ENCODE measurements at places on chromosomes 2 and 18. TPM values are rescaled to one million over a fixed set of nuclear protein-coding genes. Genes with fewer than 3 reads are reported as not detected.

GRCh38 chr2:77818186-77818585, 296.0 kb upstream of the LRRTM4 start:
- DNase-seq = no peak

DNA sequence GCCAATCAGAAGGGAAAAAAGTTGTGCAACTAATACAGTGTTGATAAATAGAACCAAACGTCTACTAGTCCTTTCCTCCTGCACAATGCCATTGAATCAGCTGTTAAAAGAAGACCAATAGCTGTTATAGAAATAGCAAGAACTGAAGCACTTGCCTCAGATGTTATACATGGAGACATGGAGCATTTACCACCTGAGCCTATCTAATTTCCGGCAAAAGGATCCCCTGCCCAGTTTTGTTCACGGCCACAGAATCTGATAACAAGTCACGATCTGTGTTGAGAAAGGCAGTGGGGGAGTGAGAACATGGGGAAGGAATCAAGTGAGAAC, 285.4 kb downstream of the ZEB2 start:
- DNase-seq = no peak

- DNase-seq = no peak
These were observed 14.4 kb upstream of the SLC4A5 start for GRCh38 chr2:74357627-74358026.

GRCh38 chr2:143675021-143675420, 545.8 kb downstream of the ARHGAP15 start:
- no peak for DNase-seq

The MGAT4A gene
- total RNA-seq = 89.5 TPM

DNA sequence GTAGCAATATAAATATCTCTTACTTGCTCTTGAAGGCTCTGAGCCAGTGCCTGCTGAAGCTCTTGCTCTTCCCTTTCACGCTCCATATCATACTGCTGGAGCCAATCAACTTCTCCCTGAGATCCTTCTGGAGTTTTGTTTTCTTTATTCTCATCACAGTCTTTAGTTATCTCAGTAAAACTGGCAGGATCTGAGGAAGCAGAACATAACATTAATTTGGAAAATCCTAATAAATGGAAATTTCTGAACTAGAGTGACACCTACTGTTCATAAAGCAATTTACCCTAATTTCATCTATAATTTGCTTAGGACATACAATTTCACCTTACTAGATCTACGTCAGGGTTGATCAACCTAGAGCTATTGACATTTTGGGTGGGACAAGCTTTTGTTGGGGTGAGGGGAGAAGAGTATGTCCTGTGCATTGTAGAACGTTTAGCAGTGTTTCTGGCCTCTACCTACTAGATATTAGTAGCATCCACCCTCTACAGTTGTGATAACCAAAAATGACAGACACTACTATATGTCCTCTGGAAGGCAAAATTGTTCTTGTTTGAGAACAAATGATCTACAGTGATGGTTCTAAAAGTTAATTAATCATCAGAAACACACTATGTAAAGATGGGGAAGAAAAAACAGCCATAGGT, 47.2 kb downstream of the VIL1 start:
- DNase-seq = peak; percentile 56

The RGPD3 gene
- 0.51 TPM for total RNA-seq

DNA sequence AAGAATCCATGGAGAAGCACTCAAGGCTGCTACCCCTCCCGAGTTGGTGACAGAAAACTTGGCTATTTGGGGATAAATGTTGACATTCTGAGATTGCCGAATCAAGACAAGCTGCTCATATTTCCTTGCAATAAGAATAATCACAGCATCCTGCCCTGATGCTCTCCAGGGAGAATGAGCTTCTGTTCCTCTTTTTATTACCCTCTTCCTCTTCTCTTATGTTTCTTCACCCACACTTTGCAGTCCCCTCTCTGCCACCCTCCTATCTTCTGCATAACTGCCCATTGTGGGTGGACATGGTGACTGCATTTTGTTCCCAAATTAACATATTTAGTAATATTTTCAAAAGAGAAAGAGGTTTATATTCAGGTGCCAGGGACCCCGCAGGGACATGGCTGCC, 11.9 kb upstream of the MSGN1 start:
- no peak for DNase-seq

- DNase-seq = no peak
These were observed 86.1 kb upstream of the BZW1 start for GRCh38 chr2:200725596-200725995.

The GATA6 gene
- total RNA-seq = 0.98 TPM

DNA sequence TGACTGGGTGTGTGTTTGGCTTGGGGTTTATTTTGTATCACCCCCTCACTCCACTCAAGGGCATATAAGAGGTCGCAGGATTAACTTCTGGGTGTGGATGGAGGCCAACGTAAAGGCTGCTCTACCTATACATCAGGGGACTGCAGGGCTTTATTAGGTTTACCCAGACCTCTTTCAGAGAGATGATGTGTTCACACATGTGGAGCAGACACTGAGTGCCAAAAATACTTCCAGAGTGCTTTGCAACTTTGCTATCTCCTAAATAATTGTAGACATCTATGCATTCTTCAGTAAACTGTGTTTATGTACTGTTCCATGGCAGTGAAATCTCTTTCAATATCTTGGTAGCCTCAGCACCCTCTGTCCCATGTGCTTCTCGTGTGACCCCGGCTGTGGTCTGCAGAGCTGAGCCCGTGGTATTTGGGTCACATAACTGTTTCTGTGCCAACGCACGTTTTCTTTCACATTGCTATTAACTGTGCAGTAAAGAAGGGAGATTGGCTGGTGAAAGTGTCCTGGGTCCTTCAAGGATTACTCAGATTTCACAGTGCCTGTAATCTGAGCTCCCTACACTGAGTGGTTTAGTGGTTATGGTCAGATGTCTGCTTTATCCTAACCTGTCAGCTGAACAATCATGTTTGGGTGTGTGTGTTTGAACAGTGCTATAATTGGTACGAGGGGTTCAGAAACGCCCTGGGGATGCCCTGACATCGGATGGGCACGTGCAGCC, 208.1 kb downstream of the VAPA start:
- DNase-seq = no peak

DNA sequence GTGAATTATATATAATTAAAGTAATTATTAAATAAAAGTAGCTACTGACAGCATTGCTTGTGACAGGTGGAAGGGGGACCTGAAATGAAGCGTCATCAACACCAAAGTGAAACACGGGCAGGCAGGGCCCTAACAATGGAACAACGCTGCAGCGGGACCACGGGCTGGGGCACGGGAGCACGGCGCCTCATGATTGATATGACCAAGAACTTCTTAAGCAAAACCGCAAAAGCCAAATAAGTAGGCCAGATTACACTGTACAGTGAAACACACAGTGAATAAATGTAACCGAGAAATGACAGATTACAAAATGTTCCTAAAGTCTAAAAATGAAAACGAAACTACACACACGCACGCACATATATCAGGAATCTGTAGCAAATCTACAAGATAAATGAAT, 81.4 kb downstream of the SNTG2 start:
- DNase-seq = no peak

DNA sequence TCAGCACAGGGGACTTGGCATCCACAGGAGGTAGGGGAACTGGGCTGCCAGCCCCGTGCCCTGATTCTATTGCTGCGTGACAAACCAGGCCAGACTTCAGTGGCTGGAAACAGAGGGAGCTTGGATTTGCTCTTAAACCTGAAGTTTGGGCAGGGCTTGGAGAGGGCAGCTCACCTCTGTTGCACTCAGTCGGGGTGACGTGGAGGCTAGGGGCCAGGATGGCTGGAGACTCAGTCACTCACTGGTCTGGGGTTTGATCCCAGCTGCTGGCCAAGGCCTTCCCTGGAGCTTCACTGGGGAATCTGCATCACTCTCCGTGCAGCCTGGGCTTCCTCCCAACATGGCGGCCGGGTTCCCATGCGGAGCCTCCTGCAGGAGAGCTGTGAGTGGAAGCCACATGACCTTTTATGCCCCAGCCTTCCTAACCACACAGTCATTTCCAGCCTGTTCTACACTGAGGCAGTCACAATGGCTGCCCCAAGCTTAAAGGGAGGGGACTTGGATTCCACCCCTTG, 175.2 kb upstream of the HDAC4 start:
- DNase-seq = no peak

The MTLN gene
- 29.4 TPM for total RNA-seq

- no peak for DNase-seq
These were observed 40.7 kb upstream of the TANK start for GRCh38 chr2:161119483-161119882.

The SLC9A2 gene
- not detected for total RNA-seq

DNA sequence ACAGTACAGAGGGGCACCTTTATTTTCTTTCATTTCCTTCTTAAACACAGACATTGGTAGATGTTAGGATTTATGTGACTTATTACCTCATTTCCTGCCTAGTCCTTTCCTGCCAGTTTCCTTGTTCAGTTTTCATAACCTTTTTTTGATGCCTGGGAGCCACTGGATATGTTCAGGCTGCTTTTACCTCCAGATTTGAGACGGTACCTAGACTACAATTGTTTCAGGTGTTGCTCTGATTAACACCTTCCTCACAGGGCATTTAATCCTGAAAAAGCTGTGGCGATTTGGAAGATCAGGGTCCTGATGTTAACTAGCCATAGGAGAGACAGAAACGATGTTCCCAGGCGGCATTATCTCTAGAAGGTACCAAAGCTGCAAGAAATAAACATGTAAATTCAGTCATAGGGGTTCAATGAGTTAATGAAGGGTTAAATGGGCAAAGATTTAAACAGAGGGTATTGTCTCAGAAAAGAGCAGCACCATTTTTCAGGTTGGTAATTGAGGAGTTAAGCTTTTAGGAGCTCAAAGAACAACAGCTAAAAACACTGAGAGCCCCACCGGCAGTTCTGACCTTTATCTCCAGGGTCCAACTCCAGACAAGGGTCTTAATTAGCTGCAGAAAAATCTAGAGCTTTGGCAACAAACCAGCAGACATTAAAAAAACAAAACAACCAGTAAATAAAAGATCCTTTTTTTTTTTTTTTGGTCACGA, 93.3 kb downstream of the HRH4 start:
- DNase-seq = peak; percentile 19

DNA sequence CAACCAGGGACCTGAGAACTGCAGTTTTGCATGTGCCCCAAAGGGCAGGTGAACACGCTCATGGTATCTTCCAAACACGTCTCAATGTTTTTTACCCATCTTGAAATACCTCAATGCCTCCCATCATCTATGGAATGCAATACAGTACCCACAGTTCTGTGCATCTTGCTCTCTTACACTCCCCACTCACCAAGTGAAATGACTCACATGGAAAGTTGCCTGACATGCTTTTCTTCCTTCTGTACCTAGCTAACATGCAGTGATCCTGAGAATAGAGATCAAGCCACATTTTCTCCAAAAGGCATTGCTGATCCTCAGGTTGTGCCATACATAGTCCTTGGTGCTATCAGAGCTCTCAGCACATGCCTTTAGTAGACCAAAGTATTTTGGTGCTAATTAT, 373.9 kb downstream of the GPD2 start:
- DNase-seq = no peak

DNA sequence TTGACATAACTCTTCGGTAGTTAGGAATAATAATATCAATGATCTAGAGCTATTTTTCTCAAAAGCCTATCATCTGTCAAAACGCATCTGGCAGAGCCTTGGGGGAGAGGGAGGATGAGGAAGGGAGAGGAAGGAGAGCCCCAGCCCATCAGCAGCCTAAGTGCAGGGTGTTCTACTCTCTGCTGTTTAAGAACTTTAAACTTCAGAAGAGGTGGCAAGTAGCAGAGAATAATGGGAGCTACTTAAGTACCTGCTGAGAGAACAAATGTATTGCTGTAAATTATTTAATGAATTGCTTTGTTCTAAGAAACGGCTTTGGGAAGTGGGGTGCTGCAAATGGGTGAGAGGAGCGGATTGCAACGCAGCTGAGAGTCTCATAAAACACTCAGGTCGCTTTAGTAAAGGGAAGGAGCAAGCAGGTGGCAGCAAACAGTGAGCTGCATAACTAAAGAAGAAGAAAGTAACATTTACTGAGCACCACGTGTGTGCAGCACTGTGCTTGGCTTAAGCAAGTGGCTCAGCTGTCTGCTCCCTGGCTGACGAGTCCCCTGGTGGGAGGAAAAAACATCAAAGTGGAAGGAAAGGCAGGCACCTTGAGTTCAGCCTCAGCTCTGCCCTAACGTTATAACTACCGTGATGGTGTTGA, 26.3 kb upstream of the SH3RF3 start:
- DNase-seq = peak; percentile 36

- DNase-seq = peak; percentile 43
These were observed 120.5 kb downstream of the TANC1 start for GRCh38 chr2:159088906-159089305.

DNA sequence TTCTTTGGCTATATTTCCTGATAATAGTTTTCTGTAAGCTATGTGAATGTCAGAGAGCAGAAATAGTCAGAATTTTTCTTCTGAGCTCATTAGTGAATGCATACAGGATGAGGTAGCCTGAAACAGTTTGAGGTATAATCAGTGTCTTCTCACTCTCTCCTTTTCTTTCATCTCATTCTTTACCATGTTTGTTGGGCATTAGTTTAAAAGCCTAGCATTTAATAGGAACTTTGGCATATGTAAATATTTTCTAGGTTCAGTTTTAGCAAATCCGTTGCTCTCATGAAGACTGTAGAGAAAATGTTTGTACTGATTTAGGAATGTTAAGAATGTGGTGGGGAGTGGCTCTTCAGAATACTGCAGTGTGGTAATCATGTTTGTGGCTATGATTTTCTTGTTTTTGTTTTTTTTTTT, 119.4 kb downstream of the PARD3B start:
- DNase-seq = peak; percentile 72

The IL36G gene
- not detected for total RNA-seq

DNA sequence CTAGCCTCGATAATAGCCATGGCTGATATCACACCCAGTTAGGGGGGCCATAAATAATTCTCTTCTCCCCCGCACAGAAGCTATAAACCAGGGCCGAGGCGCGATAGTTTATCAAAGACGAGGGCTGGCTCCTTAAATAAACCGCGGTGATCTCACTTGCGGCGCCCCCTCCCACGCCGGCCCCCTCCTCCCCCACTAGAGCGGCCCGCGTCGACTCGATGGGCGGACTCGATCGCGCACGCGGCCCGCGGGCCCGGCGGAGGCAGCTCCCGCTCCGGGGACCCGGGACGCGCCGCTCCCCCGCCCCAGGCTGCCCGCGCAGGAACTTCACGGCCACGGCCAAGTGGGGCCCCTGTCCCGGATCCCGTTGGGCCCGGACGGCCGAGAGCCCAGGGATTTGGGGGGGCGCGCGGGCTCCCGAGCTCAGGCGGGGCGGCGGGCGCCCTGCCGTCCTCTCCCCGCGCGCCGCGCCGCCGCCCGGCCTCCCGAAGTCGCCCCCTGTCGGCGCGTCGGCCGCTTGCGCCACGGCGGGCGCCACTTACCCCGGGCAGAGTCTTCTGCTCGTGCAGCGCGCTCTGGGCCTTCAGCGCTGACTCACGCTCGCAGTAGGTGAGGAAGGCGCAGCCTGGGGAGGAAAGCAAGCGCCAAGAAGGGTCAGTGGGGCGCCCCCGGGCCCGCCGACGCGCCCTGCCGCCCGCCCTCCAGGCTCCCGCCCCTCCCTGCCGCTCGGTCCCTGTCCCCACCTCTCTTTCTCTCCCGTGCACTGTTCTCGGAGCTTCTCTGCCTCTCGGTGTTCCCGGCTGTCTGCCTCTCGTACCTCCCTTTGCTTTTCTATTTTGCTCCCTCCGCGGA, 80.4 kb downstream of the CELF4 start:
- peak; percentile 40 for DNase-seq

GRCh38 chr2:54969940-54970338, 80.3 kb downstream of the RTN4 start:
- DNase-seq = no peak

- DNase-seq = no peak
These were observed 118.5 kb downstream of the ASXL3 start for GRCh38 chr18:33696332-33697162.

Measured in dermis blood vessel endothelial cell (primary cell).